A549 treated with dexamethasone at 1 μM for 4 hours (cell line): ENCODE measurements at places on chromosomes 12 and 14. TPM values are rescaled to one million over a fixed set of nuclear protein-coding genes. Genes with fewer than 3 reads are reported as not detected.

Gene SRRM4
- not detected in 5 replicates for total RNA-seq

Gene C12orf50
- total RNA-seq = 0.06 to 0.08 TPM in 2 of 5 replicates, not detected in the others

Gene KRT3
- total RNA-seq = 0.05 to 0.06 TPM (median 0.05 TPM) in 3 of 5 replicates, not detected in the others

Gene LHX5
- 0.05 to 0.08 TPM (median 0.06 TPM) in 3 of 5 replicates, not detected in the others for total RNA-seq

Gene CLEC4D
- not detected in 5 replicates for total RNA-seq

Gene CPNE6
- 0.06 to 0.34 TPM (median 0.13 TPM) in 5 replicates for total RNA-seq

Gene CGRRF1
- total RNA-seq = 15.3 to 21.1 TPM (median 16.7 TPM) in 5 replicates

Gene RAPGEF3
- total RNA-seq = 0.51 to 0.72 TPM (median 0.60 TPM) in 5 replicates

Gene KRT83
- 2.4 to 3.0 TPM (median 2.8 TPM) in 5 replicates for total RNA-seq

Gene ZDHHC17
- total RNA-seq = 6.4 to 13.8 TPM (median 11.0 TPM) in 5 replicates

Gene P2RX2
- total RNA-seq = 0.05 TPM in 1 of 5 replicates, not detected in the others

Gene BCL2L2
- 14.5 to 19.0 TPM (median 15.2 TPM) in 5 replicates for total RNA-seq

Gene MYRFL
- total RNA-seq = 0.07 TPM in 1 of 5 replicates, not detected in the others

Gene AP1G2
- total RNA-seq = 29.8 to 53.8 TPM (median 45.2 TPM) in 5 replicates

Gene FOXN4
- total RNA-seq = 0.02 to 0.08 TPM (median 0.08 TPM) in 4 of 5 replicates, not detected in the other

Gene NRXN3
- total RNA-seq = 0.70 to 1.3 TPM (median 1.1 TPM) in 5 replicates

Gene MYH7
- 0.02 TPM in 1 of 5 replicates, not detected in the others for total RNA-seq

Gene FAM90A1
- 0.08 to 0.13 TPM (median 0.11 TPM) in 5 replicates for total RNA-seq

Gene TAS2R14
- total RNA-seq = 0.28 to 0.62 TPM (median 0.55 TPM) in 5 replicates
